ENCODE measurements at places on chromosomes 2 and 18. TPM values are rescaled to one million over a fixed set of nuclear protein-coding genes. Genes with fewer than 3 reads are reported as not detected.

GRCh38 chr18:43481069-43481468 is 203.8 kb upstream of the SYT4 start:
- H3K27me3 ChIP-seq, result no peaks in the 10 kb centered on the region
- no peaks in the 10 kb centered on the region for H3K4me1 ChIP-seq
- no peaks in the 10 kb centered on the region for H3K36me3 ChIP-seq
- no peak overlapping the region for H3K27ac ChIP-seq
- no peak for DNase-seq
- no peak overlapping the region for H3K4me3 ChIP-seq

DNA sequence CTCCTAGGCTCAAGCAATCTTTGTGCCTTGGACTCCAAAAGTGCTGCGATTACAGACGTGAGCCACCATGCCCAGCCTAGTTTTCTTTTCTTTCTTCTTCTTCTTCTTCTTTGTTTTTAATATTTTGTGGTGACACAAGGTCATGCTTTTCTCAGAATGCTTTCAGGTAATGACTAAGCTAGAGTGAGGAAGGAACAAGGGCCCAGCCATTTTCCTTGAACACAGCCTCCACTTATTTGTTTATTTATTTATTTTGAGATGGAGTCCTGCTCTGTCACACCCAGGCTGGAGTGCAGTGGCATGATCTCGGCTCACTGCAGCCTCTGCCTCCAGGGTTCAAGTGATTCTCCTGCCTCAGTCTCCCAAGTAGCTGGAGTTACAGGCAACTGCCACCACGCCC is 74.3 kb upstream of the ST3GAL5 start:
- H3K4me3 ChIP-seq, result no peak overlapping the region
- H3K4me1 ChIP-seq, result no peaks in the 10 kb centered on the region
- H3K27ac ChIP-seq, result no peak overlapping the region
- DNase-seq, result no peak
- no peaks in the 10 kb centered on the region for H3K27me3 ChIP-seq

GRCh38 chr2:174771631-174772471 is 7.6 kb upstream of the CHRNA1 start:
- no peak overlapping the region for H3K27ac ChIP-seq
- H3K27me3 ChIP-seq, result no peaks in the 10 kb centered on the region
- no peak for DNase-seq
- no peak overlapping the region for H3K4me3 ChIP-seq
- no peaks in the 10 kb centered on the region for H3K4me1 ChIP-seq

Gene ADAM23
- total RNA-seq, result 4.2 TPM

Gene EFEMP1
- not detected for total RNA-seq

- DNase-seq, result no peak
- no peaks in the 10 kb centered on the region for H3K4me1 ChIP-seq
- no peak overlapping the region for H3K27ac ChIP-seq
- no peaks in the 10 kb centered on the region for H3K27me3 ChIP-seq
- H3K36me3 ChIP-seq, result no peaks in the 10 kb centered on the region
- H3K4me3 ChIP-seq, result no peak overlapping the region
Observed at GRCh38 chr2:103176294-103176915, 414.6 kb downstream of the TMEM182 start.

GRCh38 chr2:109481196-109481555 is 132.6 kb downstream of the SEPTIN10 start:
- H3K27me3 ChIP-seq, result no peaks in the 10 kb centered on the region
- H3K36me3 ChIP-seq, result no peaks in the 10 kb centered on the region
- no peak overlapping the region for H3K27ac ChIP-seq
- no peak for DNase-seq
- no peaks in the 10 kb centered on the region for H3K4me1 ChIP-seq

GRCh38 chr2:217933617-217933993 is 69.2 kb downstream of the TNS1 start:
- no peaks in the 10 kb centered on the region for H3K4me1 ChIP-seq
- no peaks in the 10 kb centered on the region for H3K36me3 ChIP-seq
- no peak overlapping the region for H3K4me3 ChIP-seq
- DNase-seq, result no peak

Gene SMAD2
- 113 TPM for total RNA-seq

GRCh38 chr2:853203-853870 is 97.3 kb upstream of the SNTG2 start:
- H3K4me3 ChIP-seq, result no peak overlapping the region
- H3K27ac ChIP-seq, result no peak overlapping the region
- H3K27me3 ChIP-seq, result no peaks in the 10 kb centered on the region
- DNase-seq, result no peak
- H3K4me1 ChIP-seq, result peaks cover 5% of the 10 kb centered on the region

GRCh38 chr2:230658877-230659652 is 53.6 kb upstream of the CAB39 start:
- H3K4me1 ChIP-seq, result peaks cover 62% of the 10 kb centered on the region
- no peak for DNase-seq
- no peaks in the 10 kb centered on the region for H3K36me3 ChIP-seq

DNA sequence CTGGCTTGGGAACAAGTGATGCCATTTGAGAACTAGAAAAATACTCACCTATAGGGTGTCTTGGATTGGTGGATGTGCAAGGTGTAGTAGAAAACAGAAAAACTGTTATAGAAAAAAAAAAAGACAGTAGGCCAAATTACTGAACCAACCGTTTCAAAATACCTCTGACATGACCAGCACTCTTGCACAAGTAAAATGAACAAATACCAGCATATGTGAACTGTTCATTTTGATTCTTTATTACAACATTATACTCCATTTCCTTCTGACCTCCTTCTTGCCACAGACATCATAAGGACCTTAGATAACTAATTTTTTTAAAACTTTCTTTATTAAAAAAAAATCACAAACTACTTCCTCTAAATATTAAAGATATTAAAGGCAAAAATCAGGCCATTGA is 125.5 kb downstream of the ATAD2B start:
- H3K36me3 ChIP-seq, result peaks cover 4% of the 10 kb centered on the region
- H3K27me3 ChIP-seq, result no peaks in the 10 kb centered on the region
- no peak overlapping the region for H3K4me3 ChIP-seq
- no peak overlapping the region for H3K27ac ChIP-seq

- H3K27me3 ChIP-seq, result no peaks in the 10 kb centered on the region
- no peak overlapping the region for H3K27ac ChIP-seq
- no peaks in the 10 kb centered on the region for H3K36me3 ChIP-seq
- H3K4me3 ChIP-seq, result no peak overlapping the region
- H3K4me1 ChIP-seq, result no peaks in the 10 kb centered on the region
- DNase-seq, result no peak
Observed at GRCh38 chr2:10159581-10160131, 37.1 kb downstream of the RRM2 start.

DNA sequence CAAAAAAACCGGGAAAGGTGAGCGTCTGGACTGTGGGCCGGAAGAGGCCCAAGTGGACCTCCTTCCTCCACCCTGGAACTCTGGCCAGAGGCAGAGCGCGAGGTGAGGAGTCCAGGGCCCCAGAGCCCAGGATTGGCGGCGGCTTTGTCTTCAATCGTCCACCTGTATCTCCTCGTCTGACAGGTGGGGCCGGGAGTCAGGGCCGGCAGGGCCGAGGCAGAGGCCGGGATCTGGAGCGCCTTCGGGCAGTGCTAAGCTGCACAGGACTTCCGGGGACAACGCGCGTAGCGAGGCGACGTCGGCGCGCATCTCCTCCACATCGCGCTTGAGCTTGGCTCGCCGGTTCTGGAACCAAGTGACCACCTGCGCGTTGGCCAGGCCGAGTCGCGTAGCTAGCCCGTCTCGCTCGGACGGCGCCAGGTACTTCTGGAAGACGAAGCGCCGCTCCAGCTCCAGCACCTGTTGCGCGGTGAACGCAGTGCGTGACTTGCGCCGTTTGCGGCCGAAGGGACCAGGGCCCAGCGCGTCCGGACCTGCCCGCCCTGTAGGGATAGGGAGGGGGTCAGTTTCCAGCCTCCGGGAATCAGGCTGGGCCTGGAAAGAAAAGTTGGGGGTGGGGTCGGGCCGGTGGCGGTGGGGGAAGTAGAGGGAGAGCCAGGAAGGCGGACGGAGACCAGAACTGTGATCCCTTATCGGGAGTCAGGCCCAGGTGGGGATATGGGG is 1.5 kb downstream of the LBX2 start:
- H3K27me3 ChIP-seq, result peaks cover 33% of the 10 kb centered on the region
- DNase-seq, result no peak
- H3K27ac ChIP-seq, result no peak overlapping the region
- H3K36me3 ChIP-seq, result peaks cover 16% of the 10 kb centered on the region
- peak overlapping the region; percentile 61 for H3K4me3 ChIP-seq
- H3K4me1 ChIP-seq, result peaks cover 29% of the 10 kb centered on the region

Gene PROKR1
- total RNA-seq, result not detected

DNA sequence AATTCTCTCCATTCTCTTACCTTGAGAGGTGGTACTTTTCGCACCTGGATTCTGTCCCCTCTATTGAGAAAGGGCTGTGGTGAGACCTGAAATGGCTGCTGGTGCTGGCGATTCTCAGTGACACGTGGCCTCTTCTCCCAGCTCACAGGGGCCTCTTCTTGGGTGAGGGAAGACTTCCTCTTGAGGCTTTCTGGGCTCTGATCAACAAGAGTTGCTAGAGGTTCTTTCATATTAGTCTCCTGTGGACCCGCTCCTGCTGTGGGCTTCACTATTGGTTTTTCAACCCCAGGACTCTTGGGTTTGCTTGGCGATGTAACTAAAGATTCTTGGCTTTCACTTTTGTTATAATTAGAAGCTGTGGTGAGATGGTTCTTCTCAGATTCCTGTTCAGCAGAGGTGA is 76.3 kb upstream of the DTNB start:
- H3K4me1 ChIP-seq, result no peaks in the 10 kb centered on the region
- H3K36me3 ChIP-seq, result peaks cover 14% of the 10 kb centered on the region
- no peaks in the 10 kb centered on the region for H3K27me3 ChIP-seq
- H3K4me3 ChIP-seq, result no peak overlapping the region

GRCh38 chr2:46774499-46775228 is 140.9 kb downstream of the MCFD2 start:
- no peak for DNase-seq
- no peaks in the 10 kb centered on the region for H3K27me3 ChIP-seq
- no peak overlapping the region for H3K4me3 ChIP-seq
- H3K27ac ChIP-seq, result no peak overlapping the region
- no peaks in the 10 kb centered on the region for H3K36me3 ChIP-seq

Gene GAL3ST2
- total RNA-seq, result not detected

DNA sequence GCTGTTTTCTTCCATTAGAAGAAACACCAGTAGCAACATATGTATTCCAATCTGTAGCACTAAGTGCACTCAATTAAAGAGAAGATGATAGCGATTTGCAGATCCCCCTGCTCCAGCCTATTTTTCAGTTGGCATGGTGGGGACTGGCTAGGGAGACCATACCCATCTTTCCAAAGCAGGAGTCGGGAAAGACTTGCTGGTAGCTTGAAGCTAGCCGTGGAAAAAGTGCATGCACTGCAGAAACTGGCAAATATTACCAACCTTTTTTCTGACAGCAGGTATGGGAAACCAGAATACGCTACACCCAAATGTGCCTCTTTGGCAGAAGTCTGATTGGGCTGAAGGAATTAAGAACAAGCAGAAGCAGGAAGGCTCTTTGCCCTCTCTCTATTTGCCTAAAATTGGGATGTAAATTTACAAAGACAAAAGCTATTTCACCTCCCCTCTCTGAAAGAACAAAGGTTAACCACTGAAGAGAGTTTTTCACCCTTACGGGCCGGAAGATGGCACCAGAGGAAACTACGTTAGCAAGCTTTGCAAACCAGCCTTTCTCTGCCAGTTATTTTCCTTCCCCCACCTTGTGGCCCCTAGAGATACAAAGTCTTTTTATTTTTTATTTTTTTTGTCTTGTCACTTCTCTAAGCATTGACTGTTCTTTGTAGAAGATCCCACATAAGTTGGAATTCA is 273.1 kb downstream of the DLGAP1 start:
- no peaks in the 10 kb centered on the region for H3K27me3 ChIP-seq
- H3K36me3 ChIP-seq, result no peaks in the 10 kb centered on the region
- H3K4me1 ChIP-seq, result no peaks in the 10 kb centered on the region
- H3K4me3 ChIP-seq, result no peak overlapping the region
- DNase-seq, result no peak
- H3K27ac ChIP-seq, result no peak overlapping the region

Gene LGALSL
- 0.11 TPM for total RNA-seq

Gene WDR43
- total RNA-seq, result 75.0 TPM

GRCh38 chr2:170446078-170446477 is 268.1 kb downstream of the MYO3B start:
- H3K4me3 ChIP-seq, result no peak overlapping the region
- H3K27ac ChIP-seq, result no peak overlapping the region
- H3K4me1 ChIP-seq, result no peaks in the 10 kb centered on the region
- H3K27me3 ChIP-seq, result no peaks in the 10 kb centered on the region
- DNase-seq, result no peak

Gene KCNF1
- total RNA-seq, result not detected

DNA sequence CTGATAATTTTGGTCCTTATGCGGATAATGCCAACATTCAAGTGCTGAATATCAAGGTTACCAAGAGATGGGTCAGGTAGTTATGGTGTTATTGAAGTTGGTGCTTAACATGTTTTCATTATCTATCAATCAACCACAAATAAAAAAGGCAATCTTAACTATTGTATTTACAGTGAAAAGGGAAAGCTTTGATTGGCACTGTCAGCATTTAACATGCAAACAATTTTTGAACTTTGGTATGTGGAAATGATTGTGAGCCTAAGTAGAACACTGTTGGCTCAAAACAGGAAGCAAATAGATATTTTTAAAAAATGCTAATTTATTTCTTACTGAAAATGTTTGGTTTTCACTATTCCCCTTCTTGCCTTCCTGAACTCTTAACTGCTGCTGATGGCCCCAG is 21.9 kb downstream of the APLF start:
- no peak overlapping the region for H3K4me3 ChIP-seq
- DNase-seq, result no peak
- no peaks in the 10 kb centered on the region for H3K36me3 ChIP-seq
- H3K27me3 ChIP-seq, result no peaks in the 10 kb centered on the region
- H3K4me1 ChIP-seq, result no peaks in the 10 kb centered on the region

DNA sequence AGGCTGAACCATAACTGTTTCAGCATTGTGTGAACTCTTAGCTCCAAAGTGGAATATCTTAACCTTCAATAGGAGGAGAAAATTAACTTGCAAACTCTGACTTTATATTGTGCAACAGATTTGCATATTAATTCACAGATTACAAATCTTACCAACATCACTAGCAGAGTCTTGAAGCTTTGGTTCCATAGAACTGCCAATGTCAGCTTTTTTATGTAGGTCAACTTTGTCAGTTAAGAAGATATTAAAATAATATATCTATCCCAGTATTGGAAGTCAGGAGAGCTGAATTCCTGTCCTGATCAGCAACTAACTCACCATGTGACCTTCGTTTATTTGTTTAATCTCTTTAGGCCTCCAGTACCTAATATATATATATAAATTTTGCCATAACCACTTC is 121.8 kb downstream of the EPHA4 start:
- H3K27ac ChIP-seq, result no peak overlapping the region
- no peaks in the 10 kb centered on the region for H3K36me3 ChIP-seq
- no peaks in the 10 kb centered on the region for H3K27me3 ChIP-seq
- H3K4me3 ChIP-seq, result no peak overlapping the region

GRCh38 chr2:108983610-108984009 is 5.4 kb downstream of the EDAR start:
- H3K27me3 ChIP-seq, result no peaks in the 10 kb centered on the region
- no peak overlapping the region for H3K27ac ChIP-seq
- H3K4me1 ChIP-seq, result no peaks in the 10 kb centered on the region

- no peaks in the 10 kb centered on the region for H3K36me3 ChIP-seq
- H3K27ac ChIP-seq, result no peak overlapping the region
- no peaks in the 10 kb centered on the region for H3K4me1 ChIP-seq
Observed at GRCh38 chr2:141201016-141201565, 929.7 kb downstream of the LRP1B start.

Gene MC2R
- not detected for total RNA-seq

Gene KLHL41
- total RNA-seq, result 1.1 TPM

Gene TMEM247
- not detected for total RNA-seq

GRCh38 chr2:232971744-232972143 is 41.3 kb downstream of the NGEF start:
- H3K4me1 ChIP-seq, result no peaks in the 10 kb centered on the region
- H3K27ac ChIP-seq, result no peak overlapping the region
- no peaks in the 10 kb centered on the region for H3K27me3 ChIP-seq
- H3K36me3 ChIP-seq, result no peaks in the 10 kb centered on the region
- DNase-seq, result no peak
- H3K4me3 ChIP-seq, result no peak overlapping the region

Measured in naive thymus-derived CD4-positive, alpha-beta T cell (primary cell).